ENCODE measurements at places on chromosomes 11 and 22.

- no peak for DNase-seq
Observed at GRCh38 chr22:31106001-31106571, 1.3 kb downstream of the SELENOM start.

GRCh38 chr22:30105483-30105882, 25.2 kb downstream of the HORMAD2 start:
- no peak for DNase-seq

DNA sequence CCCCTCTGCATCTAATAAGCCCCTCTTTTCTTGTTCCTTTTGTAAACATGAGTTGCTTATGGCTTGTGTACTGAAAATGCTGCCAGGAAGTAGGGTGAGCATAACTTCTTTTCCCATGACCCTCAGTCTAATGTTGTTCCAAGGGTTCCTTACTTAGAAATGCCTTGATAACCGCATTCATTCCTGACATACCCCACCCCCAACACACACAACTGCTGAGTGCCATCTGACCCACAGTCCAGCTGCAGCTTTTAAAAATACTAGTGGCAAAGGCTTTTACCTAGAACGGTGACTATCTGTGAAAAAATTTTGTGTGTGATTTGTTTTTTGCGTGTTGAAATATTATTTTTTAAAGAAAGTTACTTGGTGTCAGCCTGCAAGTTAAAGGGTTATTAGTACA, 52.6 kb downstream of the ARHGAP42 start:
- DNase-seq = no peak

DNA sequence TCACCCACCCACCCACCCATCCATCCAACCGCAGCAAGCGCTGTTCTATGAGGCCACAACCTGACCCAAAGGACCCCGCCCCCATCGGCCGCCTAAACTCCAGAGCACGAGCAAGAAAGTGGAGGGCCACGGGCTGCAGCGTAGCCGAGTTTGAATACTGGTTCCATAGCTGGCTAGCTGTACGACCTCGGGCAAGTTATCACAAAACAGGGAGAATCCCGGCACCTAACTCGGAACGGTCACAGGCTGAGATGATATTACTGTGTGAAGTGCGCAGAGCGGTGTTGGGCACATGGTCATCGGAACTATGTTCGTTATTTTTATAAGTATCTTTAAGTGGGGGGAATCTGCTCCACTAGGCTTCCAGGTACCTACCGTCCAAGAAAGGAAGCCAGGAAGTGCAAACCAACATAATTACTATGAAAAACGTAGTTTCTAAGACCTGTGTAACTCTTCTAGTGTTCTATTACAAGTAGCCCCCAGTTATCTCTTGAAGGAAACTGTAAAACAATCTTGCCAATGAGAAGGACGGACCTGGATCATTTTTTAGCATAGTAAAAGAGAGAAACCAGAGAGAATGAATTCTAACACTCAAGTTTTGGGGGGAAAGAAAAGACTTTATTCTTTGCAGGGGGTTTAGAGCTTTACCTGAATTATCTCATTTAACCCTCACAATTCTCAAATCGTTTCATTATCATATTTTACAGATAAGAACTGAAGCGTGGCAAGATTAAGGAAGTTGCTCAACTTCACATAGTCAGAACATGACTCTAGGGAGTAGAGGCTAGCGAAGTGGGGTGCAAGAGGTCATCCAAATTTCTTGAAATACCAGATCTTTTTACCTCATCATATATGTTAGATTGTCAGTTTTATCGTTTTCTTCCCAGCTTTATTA, 663 bp upstream of the BUD13 start:
- DNase-seq = no peak

- no peak for DNase-seq
Observed at GRCh38 chr11:66084821-66085475, 14.9 kb downstream of the PACS1 start.

DNA sequence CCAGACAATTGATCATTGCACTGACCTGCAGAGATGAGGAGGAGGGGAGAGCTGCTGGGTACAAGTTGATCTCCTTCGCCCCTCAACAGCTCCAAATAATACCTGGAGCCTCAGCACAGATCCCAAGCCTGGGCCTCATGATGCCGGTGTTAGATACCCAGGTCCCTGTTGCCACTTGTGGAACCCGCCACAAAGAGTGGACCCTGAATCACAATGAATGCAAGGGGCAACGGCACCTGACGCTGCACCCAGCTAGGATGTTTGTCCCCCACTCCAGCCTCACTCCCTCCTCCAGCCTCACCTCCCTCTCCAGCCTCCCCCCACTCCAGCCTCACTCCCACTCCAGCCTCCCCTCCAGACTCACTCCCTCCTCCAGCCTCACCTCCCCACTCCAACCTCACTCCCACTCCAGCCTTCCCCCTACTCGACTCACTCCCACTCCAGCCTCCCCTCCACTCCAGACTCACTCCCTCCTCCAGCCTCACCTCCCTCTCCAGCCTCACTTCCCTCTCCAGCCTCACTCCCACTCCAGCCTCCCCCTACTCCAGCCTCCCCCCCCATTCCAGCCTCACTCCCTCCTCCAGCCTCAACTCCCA, 879.0 kb downstream of the BRD1 start:
- no peak for DNase-seq

GRCh38 chr11:10273738-10274137, 20.3 kb downstream of the SBF2 start:
- DNase-seq = no peak

DNA sequence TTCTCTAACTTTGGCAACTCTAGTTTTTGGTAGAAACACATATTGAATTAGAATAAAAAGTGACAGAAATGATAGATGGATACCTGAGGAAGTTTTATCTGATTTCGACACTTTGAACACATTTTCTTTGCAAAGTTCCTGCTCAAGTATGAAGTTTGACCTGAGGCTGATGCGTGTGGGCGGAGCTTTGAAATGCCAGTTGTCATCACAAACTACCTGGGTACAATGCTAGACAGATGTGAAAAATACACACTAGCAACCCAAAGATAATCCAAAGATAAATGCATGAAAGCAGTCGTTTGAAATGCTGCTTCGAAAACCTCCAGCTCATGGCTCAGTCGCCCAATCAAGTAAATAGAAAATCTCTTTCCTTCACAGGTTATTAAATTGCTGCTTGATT, 54.8 kb downstream of the CD44 start:
- no peak for DNase-seq

DNA sequence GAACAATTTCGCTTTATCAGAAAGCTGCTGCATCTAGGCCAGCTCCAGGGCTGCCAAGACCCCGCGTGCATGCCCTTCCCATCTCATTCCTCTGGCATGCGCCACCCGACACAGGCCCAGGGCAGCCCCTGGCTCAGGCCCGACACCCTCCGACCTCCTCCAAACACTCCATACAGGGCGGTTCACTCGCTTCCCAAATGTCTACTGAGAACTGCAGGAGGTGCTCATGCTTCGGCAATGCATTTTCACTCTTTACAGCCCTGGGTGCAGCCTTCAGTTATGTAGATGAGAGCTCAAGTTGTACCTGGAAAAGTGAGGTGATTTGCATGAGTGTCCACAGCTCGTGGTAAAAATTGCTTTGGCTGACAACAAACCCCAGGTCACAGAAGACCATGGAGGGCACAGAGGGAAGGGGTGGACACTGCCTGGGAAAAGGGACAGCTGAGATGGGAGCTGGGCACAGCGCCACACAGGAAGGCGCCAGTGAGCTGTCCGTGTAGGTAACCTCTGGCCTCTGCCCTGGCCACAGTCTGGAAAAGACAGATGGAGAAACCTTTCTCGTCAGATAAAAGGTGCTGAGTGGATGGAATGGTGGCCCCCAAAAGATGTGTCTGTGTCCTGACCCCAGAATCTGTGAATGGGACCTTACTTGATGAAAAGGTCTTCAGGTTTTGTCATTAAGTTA, 1351.9 kb downstream of the BRD1 start:
- no peak for DNase-seq

GRCh38 chr11:61690706-61691379, 10.7 kb downstream of the DAGLA start:
- DNase-seq = no peak

- no peak for DNase-seq
Observed at GRCh38 chr11:109612496-109612895, 190.5 kb downstream of the C11orf87 start.

Measured in nucleus accumbens (tissue), 56 donors.